ENCODE measurements at places on chromosomes 1 and 21.

DNA sequence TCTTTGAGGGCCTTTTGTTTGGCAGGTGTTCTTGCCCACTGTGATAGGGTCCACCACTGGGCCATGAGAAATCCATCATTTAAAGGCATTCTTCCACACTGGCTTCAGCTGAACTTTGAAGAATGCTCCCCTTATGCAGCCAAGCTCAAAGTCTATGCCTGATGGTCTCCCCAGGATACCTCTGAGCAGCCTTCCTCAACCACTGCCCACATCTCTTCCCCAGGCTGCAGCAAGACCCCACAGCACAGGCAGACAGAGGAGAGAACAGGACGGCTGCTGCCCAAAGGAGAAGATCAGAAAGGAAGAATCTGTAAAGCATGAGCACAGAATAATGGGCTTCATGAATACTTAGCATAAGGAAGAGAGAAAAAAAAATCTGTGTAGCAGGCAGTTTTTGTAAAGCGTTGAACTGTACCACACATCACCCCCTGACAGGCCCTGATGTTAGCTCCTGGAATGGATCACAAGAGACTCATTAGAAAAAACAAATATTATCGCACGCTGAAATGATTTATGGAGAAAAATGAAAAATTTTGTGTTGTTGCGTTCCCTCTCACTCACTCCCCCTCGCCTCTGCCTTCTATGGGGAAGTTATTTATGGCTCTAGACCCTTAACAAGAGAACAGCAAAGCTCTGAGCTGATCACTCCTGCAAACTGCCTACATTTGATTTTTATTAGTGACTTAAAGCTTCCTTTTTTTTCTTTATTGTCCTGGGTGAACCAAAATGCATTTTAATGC lies 134.1 kb downstream of the TMEM53 start:
- DNase-seq = no peak

DNA sequence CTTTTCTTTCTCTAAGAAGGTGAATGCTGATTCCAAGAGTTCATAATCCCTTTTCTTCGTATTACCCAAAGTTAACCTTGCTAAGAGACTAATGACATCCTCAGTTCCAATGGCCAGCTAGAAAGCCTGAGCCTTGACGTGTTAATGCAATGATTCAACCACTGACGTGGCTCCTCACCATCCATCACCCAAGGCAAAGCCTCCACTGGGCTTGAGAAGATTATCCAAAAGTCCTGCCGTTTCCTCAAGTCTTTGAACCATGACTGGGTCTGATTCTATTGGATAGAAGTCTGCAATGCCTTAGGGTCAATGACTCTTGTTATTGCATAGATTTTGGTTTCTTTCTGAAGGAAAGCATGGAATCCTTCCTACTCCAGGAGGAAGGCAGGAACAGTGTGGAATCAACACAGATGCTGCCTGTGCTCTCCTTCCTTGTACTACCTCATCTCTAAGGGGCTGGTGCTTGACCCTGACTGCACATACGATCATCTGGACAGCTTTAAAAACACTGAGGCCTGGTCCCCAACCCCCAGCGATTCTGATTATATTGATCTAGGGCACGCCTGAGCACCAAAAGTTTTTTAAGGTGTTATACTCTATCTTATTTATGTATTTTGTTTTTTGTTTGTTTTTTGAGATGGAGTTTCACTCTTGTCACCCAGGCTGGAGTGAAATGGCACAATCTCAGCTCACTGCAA lies 69.3 kb upstream of the ANGPTL1 start:
- no peak for DNase-seq

DNA sequence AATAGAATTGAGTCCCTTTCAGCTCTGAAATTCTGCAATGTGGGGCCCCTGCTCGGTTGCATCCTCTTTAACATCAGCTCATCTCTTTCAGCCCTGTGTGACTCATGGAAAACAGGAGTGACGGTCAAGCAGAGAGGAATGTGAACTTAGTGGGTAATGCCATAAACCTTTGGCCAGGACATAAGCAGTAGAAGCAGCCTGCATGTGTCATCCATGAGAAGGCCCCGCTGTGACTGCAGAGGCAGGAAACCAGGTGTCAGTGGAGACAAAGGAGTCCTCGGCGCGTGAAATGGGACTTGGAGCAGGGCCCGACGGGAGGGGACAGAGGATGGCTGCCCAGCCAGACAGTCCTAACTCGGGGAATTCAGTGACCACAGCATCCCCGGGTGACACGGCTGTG lies 21.1 kb upstream of the EPHB2 start:
- peak; percentile 70 for DNase-seq

GRCh38 chr1:121558514-121558913 lies 373.7 kb downstream of the SRGAP2C start:
- no peak for DNase-seq

- DNase-seq = peak; percentile 81
These were observed 163.8 kb downstream of the EIF4G3 start for GRCh38 chr1:21012937-21013336.

DNA sequence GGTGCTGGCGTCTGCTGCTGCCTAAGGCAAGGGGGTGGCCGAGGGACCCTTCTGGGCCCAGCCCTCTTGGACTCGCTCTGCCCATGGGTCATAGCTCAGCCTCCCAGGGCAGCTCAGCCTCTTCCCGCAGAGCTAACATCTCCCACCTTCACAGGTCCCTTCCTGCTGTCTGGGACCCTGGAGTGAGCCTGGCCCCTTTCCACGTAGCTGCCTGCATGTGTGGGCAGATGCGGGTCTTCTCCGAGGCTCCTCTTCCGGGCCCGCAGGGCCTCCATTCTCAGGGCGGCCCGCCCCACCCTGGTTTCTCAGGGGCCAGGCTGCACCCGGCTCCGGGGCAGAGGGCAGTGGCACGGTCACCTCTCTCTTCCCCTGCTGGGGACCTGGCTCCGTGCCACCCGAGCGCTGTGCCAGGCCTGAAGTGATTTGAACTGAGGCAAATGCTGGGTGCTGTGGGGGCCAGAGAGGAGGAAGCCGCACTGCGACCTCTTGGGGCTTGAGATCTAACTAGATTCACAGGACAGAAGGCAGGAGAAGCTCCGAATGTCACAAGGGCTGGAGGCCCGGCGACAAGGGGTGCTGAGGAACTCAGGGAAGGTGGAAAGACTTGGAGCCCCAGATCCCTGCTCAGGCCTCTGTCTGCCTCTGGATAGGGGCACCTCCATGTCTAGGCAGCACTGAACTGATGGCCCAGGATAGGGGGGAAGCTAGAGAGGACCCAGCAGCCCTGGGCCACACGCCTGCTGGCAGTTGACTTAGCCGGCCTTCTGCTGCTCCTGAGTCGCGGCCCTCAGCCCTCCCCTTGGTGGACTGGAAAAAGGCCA lies 40.7 kb downstream of the COQ8A start:
- DNase-seq = no peak

DNA sequence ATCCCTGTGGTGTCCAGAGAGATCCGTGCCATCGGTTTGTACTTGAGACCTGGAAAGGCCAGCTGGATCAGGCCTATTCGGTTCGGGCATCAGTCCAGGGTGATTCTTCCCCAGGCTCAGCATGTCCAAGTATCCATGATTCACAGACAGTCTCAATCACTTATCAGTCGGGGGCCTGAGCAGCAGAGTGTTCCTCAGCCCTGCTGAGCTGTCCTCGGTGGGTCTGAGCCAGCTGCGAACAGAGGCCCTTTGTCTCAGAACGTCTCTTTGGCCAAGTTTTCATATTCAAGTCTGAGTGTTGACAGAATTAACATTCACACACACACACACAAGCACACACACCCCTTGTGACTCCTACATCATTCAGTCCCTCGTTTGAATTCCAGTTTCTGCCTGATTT lies 33.4 kb upstream of the OSBPL9 start:
- DNase-seq = no peak

DNA sequence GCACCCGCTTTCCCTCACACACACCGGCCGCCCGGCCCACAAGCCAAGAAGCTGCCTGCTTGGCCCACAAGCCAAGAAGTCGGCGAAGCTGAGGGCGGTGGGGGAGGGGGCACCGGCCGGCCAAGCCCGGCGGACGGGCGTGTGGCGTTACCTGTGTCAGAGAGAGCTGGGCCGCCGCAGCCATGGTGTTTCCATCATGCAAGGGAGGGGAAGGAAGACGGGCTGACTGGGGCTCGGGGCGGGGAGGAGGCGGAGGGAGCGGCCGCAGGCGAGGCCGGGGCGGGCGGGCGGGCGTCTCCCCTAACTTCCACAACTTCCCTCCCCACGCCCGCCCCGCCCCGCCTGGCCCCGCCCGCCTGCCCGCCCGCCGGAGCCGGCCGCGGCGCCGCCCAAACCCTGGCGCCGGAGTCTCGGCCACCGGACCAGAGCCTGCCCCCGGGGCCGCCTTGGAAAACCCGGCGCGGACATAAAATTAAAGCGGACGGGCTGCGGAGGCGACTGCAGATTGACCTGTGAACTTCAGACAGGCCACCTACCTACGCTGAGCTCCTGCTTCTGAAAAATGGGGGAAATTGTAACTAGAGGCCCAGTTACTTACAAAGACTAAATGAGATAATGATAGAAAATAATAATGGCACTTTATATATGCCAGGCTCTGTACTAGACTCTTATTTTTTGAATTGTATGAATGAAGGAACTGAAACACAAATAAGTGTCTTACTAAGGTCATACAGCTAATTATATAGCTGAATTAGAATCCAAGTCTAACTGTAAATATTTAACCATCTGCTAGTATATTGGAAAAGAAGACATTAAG lies at the start of gene EPS15:
TSS of gene EPS15 (minus strand) at position 219 of the 817 bp plus-strand sequence. CDS start at position 184, 35 bp downstream.
- DNase-seq = peak; percentile 78

DNA sequence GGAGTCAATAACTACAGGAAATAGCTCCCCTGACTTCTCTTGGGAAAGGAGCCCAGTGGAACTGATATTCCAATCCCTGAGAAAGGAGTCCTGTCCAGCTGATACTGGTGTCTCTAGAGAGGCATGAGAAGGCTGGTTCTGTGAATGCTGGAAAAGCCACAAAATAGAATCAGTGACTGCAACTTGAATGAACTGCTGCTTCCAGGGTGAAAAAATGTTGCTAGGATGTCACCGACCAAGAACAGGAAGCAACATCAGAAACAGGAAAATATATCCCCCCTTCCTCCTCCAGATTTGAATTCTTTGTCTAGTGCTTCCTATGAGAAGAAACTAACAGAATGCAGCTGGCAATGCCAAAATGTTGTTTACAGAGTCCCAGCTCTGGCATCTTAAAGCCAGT lies 269.3 kb upstream of the LYPLAL1 start:
- no peak for DNase-seq

DNA sequence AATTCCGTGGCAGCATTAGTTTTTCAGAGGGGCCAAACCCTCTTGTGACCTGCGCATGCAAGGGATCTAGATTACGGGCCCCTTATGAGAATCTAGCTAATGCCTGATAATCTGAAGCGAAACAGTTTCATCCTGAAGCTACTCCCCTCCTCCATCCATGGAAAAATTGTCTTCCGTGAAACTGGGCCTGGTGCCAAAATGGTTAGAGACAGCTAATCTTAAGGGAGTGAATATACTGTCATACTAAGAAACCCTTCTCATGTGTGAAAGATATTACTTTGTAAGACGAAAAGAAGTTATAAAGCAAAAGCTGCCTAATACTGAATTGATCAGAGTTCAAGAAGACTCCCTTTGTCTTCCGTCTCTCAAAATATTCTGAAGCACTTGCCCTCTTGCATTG lies 166.3 kb downstream of the DUSP10 start:
- no peak for DNase-seq

- no peak for DNase-seq
These were observed 2151.6 kb downstream of the MRPL39 start for GRCh38 chr21:23455676-23456075.

DNA sequence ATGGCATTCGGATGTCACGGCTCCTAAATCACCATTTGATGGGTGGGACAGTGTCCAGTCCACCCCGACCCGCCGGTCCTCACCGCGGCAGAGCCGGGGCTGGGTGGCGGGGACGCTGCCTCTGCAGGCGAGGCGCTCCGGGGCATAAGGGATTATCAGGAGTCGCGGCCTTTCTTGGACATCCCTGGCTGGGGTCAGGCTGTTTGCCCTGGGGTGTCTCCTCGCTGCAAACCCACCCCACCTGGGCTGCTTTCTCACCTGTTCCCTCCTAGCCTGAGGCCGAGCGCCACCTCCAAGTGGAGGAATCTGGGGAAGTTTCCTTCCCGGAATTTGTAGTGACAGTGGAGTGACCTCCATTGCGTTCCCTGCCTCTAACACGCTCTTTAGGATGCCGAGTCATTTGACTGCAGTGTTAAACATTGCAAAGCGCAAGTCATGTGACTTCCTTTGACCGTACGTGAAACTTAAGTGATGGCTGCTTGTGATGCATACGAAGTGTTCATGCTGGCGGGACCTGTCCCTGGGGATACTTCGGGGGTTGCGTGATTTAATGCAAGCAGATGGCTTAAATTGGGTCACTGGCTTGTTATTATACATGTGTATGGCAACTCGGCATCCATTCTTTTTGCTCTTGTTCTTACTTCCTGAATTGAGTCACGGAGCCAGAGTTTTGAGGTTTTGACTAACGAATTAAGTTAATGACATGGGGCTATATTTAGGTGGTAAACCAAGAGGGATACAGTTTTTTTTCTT lies 536 bp downstream of the LGALS8 start:
- DNase-seq = peak; percentile 82

DNA sequence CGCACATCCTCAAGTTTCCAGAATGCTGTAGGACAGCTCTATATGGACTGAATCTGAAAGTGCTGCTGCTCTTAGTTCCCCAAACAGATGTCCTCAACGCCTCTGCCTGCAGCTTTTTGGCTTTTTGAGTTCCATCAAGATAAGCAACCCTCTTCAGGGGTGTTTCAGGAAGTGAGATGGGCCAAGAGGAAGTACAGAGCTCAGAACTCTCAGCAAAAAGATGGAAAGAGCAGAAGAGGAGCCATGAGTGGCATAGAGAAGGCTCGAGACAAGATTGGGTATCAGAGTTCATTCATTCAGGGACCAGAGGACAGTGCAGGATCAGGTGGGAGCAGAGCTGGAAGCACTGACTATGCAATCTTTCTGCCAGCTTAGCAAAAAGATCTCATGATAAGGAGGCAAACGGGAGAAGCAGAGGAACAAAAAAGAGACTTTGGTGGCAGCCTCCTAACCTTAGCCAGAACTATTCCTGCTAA lies at the start of the genes ADORA3 and TMIGD3:
TSS of gene ADORA3 (minus strand) at position 49 of the 476 bp plus-strand sequence. CDS start 279 bp downstream, outside the sequence.
TSS of gene TMIGD3 (minus strand) at position 49 of the 476 bp plus-strand sequence. CDS start 279 bp downstream, outside the sequence.
- no peak for DNase-seq

GRCh38 chr21:13827201-13827600 lies 217.6 kb downstream of the POTED start:
- DNase-seq = no peak

DNA sequence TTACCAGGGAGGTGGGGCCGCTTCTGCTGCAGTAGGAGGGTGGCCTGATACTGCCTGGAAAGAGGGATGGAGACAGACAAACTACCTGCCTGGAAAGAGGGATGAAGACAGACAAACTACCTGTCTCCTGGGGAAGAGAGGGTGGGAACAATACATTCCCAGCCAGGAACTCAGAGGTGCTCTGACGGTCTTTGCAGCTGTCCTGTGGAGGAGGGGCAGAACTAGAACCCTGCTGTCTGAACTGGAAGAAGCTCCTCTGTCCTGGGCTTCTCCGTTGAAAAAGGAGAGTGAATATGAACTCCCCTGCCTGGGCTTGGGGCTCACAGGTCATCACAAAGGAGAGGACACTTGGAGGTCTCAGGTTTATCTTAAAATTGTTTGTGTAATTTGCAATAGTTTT lies 40.3 kb upstream of the ETV3 start:
- no peak for DNase-seq

DNA sequence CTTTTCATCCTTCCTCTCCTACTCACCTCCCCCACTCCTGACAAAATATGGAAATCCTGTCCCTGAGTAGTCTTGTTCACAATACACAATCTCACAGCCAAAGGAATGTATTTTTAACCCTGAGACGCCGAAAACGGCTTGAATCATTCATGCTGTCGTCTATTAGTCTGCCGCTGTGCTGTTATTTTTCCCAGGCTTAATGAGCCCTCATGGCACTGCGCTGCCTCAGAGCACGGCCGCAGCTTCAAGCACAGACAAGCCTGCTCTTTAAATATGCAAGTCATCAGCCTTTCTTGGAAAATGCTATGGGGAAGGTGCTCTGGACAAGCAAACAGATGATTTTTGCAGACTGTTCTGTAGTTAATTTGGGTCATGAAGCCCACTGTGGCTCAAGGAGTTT lies 302.7 kb downstream of the DISC1 start:
- DNase-seq = peak; percentile 79

Measured in retina (tissue), 1 donor.